T-helper 2 cell treated with Interferon-gamma antibody and Interleukin-4, amounts not matched to agents 5 μg/mL and 100 μg/mL, for 36 hours (primary cell): ENCODE measurements at places on chromosomes 7 and 10.

DNA sequence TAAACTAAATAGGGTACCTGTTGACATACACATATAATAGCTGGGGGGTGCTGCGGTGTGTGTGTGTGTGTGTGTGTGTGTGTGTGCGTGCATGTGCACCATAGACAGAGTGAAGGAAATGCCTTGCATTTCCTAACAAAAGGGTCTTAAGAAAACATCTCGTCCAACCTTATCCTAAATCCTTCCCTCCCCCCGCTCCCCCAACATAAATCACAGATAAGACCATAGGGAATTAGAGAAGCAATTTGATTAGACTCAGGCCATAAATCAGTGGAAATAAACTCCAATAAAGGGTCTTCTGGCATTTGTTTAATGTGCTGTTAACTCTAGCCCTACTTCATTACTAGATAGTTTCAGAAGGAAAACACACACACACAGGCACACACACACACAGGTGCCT is 148.5 kb downstream of the PPP1R17 start:
- DNase-seq = no peak

DNA sequence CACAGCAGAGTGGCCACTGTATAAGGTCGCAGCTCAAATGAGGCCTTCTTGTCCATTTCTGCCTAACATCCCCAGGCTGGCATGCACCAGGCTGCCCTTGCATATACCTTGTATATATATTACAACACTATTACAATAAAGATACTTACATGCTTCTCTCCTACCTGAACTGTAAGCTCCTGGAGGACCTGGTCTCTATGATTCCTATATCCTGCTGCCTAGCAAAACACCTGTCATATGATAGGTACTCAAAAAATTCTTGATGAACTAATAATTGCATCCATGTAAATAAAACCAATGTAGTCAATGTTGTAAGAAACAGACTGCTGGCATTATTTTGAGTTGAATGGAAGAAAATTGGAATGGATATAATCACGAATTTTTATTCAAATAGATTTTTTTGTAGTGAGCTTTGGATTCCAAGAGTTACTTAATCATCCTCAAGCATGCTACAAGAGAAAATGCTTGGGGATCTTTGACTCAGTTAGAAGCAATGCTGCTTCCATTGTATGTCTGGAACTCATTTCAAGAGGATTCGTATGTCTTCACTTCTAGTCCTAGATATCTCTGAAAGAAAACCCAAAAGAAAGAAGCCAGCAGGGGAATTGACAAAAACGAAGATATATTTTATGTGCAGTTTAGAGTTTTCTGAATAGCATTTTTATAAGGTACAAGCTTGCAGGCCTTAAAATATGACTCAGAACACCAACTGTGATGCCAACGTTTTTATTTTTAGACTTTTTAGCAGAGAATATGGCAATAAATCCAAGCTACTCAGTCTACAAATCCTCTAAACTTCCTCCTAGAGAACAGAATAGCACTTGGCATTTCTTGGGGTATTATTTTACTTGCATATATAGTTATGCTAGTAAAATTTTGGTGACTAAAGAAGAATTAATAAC is 53.1 kb downstream of the OSBPL3 start:
- no peak for DNase-seq

- peak; percentile 30 for DNase-seq
These were observed 15.8 kb upstream of the LYZL2 start for GRCh38 chr10:30645340-30645827.

DNA sequence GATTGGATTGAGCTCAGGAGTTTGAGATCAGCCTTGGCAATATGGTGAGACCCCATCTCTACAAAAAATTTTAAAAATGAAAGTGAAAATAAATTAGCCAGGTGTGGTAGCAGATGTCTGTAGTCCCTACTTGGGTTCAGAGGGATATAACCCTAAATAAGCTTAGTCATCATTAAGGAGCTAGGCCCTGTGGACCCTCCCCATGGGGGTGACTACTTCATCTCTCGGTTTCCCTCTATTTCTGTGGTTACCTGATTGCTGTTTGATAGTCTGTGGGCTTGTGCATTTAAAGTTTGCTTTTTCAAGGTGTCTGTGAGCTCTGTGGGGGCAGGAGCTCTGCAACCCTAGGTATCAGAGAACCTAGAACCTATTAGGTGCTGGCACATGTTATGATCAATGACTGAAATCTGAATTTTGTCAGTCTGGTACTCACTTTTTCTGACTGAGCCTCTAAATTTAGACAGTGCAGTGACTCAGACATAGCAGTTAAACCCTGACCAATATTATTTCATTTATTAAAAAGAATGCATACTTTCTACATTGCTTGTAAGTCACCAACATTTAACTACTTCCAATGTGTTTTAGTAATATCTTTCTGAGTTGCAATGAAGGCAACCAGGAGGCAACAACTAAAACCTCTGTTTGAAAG is 8.1 kb upstream of the CUZD1 start:
- DNase-seq = no peak

GRCh38 chr10:124802313-124802675 is 675 bp downstream of the ABRAXAS2 start:
- no peak for DNase-seq

GRCh38 chr10:32049113-32049512 is 7.1 kb downstream of the KIF5B start:
- no peak for DNase-seq

GRCh38 chr10:116899626-116900025 is 50.3 kb downstream of the ENO4 start:
- DNase-seq = no peak

DNA sequence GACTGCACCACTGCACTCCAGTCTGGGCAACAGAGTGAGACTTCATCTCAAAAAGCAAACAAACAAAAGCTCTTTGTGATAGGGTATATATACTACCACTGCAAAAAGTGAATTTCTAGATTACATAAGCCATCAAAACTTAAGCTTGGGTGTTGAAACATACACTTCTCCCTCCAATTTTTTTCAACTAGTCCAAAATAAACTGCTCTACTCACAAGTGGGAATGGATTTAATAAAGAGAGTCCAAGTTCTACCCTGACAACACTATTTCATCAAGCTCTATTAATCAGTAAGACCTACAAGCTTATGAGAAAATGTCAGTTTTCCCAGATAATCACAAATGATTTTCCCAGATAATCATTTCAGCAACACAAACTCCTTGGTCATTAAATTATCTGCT is 82.7 kb downstream of the NT5C2 start:
- no peak for DNase-seq

GRCh38 chr10:101091546-101092290 is 29.9 kb downstream of the KAZALD1 start:
- no peak for DNase-seq

DNA sequence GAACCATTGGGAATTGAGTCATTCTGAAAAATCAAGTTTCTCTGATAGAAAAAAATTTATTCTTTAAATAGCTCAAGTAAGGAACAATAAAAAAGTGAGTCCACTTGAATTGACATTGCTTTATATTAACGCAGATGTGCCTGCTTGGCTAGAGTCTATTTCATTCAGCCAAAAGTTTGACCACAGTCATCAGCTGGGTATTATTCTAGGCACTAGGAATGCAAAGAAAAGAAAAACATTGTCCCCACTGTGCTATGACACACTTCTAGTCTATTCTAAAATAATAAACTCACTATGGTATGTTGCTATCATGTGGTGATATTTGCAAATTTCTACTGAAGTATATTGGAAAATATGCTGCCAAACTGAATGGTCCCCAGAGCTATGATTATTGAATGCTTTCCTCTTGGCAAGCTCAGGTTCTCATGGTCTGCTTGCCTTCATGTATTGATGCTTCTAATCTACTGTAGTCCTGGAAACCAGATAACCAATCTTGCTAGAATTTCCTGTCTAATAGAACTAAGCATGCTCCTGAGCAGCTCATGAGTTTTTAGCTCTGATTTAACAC is 8.3 kb downstream of the SFRP4 start:
- no peak for DNase-seq

GRCh38 chr7:116357781-116358670 is 141.5 kb upstream of the CAV2 start:
- no peak for DNase-seq

DNA sequence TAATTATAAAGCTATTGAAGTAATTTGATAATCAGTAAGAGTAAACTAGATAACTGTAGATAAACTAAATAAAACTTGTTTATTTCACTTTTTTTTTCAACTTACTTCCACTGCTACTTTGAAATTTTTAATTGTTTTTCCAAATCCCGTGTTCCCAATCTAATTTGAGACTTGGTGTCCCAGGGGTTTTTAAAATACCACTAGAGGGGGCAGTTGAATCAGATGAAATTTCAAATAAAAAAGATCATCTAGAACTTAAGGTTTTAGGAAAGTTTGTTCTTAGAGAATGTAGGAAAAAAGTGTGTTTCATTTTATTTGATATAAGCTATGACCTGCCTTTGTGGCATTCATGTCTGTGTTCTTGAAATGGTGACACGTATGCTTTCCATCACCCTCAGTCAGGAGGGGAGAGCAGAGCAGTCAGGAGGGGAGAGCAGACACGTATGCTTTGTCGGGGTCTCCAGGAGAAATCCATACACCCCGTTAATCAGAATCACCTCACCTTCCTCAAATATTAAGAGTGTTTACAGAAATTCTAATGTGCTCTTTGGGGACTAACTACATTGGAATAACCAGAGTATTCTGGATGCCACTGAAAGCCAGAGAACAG is 49.9 kb downstream of the C10orf67 start:
- DNase-seq = no peak

- no peak for DNase-seq
These were observed 6.8 kb downstream of the LDB1 start for GRCh38 chr10:102113261-102113955.

GRCh38 chr7:85341973-85342372 is 155.1 kb upstream of the SEMA3D start:
- DNase-seq = no peak

DNA sequence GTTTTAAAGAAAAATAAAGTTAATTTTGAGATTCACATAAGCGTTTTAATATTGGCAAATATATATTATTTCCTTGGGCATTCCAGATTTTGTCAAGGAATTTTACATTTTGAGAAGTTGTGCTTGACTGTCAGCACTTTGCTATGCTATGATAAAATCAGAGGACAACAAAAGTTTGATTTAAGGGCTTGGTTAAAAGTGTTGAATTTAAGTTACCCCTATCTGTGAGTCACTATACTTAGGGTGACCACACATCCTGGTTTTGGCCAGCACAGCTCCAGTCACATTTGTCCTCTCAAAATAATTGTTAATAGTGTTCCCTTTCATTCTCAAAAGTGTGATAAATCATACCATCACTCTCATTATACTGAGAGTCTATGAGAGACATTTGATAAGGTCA is 34.2 kb upstream of the ANK3 start:
- no peak for DNase-seq

- no peak for DNase-seq
These were observed 76.7 kb upstream of the VKORC1L1 start for GRCh38 chr7:65796205-65796604.

GRCh38 chr7:156603011-156603410 is 37.6 kb upstream of the RNF32 start:
- no peak for DNase-seq

GRCh38 chr7:83941300-83941699 is 253.3 kb downstream of the SEMA3A start:
- no peak for DNase-seq

- no peak for DNase-seq
These were observed 2.1 kb downstream of the SLC25A40 start for GRCh38 chr7:87874066-87874465.

DNA sequence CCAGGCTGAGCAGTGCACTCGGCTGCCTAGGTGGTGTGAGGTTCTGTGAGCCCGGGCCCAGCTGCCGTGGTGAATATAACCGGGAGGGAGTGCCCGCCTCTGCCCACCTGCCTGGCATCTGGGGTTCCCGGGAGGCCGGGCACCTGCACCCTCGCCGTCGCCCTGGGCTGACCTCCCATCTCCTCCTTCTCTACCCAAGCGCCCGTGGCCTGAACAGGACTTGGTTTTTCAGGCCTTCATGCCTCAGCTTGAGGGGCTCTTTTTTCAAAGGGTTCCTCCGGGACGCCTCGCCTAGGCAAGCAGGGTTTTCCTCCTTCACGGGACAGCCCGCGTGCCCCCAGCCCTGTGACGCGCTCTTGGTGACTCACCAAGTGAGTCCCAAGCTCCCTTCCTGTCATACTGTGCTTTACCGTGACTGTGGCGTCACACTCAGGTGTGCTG is 9.9 kb downstream of the INPP5A start:
- DNase-seq = no peak

DNA sequence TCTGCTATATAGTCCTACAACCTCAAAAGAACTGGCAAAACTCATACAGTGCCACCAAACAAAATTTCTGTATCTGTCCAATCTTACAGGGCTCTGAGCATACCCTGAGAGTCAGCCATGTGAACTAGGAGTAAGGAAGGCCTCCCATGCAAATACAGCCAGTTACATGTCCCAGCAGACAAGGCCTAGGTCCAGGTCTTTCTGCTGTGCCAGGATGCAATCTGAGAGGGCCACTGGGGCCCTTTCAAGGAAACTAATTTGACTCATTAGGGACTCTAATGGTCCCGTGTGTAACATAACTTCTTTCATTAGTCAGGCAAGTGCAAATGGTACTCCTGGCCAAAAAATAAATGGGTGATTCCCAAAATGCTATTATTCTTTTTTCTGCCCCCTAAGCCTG is 17.9 kb upstream of the HIBADH start:
- no peak for DNase-seq

DNA sequence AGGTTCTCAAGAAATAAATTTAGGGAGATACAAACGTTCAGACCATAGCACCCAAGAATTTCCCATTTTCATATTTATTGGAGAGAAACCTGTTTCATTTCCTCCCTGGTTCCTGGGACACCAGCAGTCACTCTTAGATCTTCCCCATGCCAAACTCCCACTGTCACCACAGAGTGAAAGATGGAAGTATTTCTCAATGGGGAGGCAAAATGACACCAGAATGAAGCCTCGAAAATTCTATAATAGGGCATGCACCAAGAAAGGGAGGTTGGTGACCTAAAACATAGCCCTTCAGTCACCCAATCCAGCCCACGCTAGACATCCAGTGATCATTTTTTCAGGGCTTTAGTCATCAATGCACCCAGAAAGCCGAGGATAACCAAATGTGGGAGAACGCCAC is 148.1 kb upstream of the PLXDC2 start:
- no peak for DNase-seq

GRCh38 chr7:30757342-30757692 is 5.4 kb downstream of the INMT start:
- DNase-seq = no peak

- no peak for DNase-seq
These were observed 114.7 kb downstream of the MYO3A start for GRCh38 chr10:26048756-26049155.

DNA sequence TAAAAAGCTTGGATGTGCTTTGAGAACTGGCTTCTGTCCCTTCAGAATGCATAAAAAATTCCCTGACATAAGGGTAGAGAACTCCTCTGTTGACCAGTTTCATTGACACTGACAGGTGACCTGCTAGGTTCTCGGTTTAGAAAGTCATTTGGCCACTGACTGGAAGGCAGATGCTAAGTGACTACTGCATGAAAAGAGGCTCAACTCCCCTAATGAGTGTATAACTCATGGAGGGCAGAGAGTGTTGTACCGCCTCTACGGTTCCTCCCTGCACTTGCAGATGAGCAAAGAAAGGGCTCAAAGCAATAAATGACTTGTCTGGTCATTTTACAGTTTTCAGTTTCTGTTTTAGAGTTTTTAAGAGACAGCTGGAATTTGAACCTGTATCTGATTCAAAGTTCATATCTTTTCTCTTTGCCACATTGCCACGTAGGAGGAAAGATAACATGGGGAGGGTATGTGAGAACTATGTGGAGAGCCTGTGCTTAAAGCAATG is 2.9 kb upstream of the FGL2 start:
- DNase-seq = peak; percentile 15

GRCh38 chr7:101717628-101718357 is 88.7 kb upstream of the MYL10 start:
- DNase-seq = no peak
